Progenitor cell of endocrine pancreas (in vitro differentiated cells): ENCODE measurements at places on chromosomes 6 and 20. TPM values are rescaled to one million over a fixed set of nuclear protein-coding genes. Genes with fewer than 3 reads are reported as not detected.

GRCh38 chr6:82589509-82590206, 226.0 kb downstream of the TPBG start:
- DNase-seq: no peak

- DNase-seq: peak; percentile 17
Observed at GRCh38 chr6:133241086-133241900, at the start of gene EYA4. Gene EYA4 (plus strand): TSS chr6:133241357. CDS start chr6:133274781, 33,424 bp downstream.

DNA sequence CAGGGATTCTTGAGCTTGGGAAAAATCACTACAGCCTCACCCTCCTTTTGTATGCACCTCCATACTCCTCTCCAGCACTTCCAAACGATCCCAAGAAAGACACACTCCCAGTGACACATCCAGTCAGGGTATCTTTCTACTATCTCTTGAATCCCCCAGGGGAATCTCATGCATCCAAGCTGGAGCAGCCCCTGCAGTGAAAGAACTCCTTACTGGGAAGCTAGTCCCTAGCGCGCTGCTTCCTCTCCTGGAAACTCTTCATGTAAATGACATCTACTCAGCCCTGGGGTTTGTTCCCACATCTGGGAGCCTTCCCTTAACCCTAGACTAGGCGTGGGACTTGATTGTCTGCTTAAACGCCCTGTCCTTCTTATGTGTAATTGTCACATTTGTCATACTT, 329.1 kb upstream of the QKI start:
- no peak for DNase-seq

DNA sequence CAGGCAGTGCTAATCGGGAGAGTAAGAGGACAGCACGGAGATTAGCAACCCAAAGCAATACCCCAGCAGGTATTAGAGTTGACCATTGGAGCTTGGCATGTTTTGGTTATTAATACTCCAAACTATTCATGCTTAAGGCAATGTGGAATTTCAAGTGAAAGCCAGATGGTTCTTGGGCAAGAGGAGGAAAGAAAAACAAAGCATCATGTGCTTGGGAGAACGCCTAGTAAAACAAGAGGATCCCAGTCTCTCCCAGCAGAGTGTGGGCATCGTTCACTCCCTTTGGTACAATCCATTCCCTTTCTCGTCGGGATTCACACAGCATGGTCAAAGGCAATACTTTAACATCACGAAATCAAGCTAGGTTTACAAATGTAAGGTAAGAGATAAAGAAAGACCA, 349.8 kb downstream of the PRKN start:
- DNase-seq: no peak

DNA sequence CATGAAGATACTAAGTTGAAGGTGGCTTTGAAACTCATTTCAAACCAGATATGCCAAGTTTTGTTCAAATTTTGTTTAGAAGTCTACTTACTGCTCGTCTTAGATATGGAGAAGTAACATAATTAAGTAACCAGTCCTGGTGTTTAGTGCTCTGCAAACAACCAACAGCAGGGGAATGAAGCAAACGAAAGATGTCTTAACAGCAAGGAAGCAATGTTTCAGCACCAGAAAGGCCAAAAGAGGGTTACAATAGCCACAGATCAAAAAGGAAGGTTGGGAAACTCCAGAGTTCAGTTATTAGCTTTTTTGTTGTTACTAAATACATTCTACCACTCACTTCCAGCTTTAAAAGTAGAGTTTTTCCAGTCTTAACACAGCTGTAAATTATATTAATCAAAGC, 45.1 kb downstream of the LHFPL5 start:
- no peak for DNase-seq

- DNase-seq: no peak
Observed at GRCh38 chr6:158688860-158689259, 39.0 kb downstream of the SYTL3 start.

GRCh38 chr6:149935246-149935645, 6.6 kb upstream of the ULBP2 start:
- no peak for DNase-seq

DNA sequence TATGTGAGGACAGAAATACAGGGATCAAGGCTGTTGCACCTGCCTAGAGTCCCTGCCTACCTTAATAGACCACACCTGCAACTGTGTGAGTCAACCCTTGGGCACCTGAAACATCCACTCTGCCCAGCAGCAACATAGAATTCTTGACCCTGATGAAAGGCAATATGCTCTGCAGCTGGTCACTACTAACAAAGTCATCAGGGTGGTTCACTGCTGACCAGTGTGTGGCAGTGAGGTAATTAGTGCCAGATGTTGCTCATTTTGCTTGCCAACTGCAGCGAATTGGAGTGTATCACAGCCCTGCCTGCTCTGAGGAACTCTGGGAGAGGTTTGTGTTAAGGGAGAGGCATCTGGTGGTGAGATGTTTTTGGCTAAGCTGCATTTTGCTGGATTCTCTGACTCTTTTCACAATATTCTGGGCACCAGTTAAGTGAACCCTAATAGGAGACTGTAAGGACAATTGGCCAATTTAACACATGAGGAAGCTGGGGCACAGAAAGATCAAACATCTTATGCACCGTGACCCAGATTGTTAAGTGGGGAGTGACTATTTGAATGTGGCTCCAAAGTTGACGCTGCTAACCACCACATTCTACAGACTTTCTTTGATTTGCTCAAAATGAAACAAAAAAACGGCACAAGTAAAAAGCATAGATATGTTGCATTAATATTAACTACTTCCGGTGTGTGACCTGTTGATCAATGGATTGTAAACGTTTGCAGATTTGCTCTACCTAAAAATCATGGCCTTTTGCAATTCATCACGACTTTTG, 61.9 kb upstream of the OPRM1 start:
- DNase-seq: no peak

GRCh38 chr6:25025919-25026301, 90.2 kb upstream of the RIPOR2 start:
- DNase-seq: no peak

DNA sequence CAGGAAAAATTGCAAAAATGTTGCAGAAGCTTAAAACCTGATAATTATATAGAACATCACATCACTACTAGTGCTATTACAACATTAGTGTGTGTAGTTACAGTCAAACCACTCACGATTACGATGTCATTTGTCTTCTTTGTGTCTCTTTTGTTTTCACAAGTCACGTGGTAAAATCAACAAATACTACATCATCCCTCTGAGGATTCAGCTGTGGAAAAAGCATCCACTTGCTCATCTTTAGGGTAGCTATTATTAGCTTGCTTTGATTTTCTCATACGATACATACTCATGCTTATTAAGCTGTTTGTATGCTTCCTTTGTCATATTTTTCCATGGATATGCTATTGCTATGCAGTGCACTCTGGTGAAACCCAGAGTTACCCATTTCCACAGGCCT, 22.2 kb upstream of the ATXN1 start:
- DNase-seq: no peak

- no peak for DNase-seq
Observed at GRCh38 chr20:50428097-50428828, 81.9 kb upstream of the PTPN1 start.

DNA sequence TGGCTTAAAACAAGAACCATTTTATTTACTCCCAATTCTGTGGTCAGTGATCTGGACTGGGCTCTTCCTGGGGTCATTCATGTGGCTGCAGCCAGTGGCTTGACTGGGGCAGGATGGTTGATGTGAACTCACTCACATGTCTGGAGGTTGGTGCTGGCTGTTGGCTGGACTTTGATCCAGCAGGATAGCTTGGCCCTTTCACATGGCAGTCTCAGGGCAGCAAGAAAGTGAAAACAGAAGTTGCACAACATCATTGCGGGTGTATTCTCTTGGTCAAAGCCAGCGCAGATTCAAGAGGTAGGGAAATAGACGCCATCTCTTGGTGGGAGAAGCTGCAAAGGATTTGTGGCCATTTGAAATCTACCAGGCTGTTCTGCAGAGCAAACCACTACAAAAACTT, 77.2 kb downstream of the MDGA1 start:
- DNase-seq: no peak

- DNase-seq: no peak
Observed at GRCh38 chr20:24911461-24911860, 37.6 kb upstream of the CST7 start.

DNA sequence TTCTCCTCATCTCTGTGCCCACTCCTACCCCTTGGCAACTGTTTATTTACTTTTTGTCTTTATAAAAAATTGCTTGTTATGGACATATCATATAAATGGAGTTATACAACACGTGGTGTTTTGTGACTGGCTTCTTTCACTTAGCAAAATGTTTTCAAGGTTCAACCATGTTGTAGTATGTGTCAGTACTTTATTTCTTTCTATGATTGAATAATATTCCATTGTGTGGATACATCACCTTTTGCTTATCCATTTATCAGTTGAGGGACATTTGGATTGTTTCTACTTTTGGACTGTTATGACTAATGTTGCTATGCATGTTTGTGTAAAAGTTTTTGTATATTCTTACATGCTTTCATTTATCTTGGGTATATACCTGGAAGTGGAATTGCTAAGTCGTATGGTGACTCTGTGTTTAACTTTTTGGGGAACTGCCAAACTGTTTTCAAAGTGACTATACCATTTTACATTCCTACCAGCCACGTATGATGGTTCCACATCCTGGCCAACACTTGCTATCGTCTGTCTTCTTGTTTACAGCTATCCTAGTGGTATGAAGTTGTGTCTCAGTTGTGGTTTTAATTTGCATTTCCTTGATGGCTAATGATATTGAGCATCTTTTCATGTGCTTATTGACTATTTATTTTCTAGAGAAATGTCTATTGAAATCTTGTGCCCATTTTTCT, 84.4 kb downstream of the SLX4IP start:
- no peak for DNase-seq

DNA sequence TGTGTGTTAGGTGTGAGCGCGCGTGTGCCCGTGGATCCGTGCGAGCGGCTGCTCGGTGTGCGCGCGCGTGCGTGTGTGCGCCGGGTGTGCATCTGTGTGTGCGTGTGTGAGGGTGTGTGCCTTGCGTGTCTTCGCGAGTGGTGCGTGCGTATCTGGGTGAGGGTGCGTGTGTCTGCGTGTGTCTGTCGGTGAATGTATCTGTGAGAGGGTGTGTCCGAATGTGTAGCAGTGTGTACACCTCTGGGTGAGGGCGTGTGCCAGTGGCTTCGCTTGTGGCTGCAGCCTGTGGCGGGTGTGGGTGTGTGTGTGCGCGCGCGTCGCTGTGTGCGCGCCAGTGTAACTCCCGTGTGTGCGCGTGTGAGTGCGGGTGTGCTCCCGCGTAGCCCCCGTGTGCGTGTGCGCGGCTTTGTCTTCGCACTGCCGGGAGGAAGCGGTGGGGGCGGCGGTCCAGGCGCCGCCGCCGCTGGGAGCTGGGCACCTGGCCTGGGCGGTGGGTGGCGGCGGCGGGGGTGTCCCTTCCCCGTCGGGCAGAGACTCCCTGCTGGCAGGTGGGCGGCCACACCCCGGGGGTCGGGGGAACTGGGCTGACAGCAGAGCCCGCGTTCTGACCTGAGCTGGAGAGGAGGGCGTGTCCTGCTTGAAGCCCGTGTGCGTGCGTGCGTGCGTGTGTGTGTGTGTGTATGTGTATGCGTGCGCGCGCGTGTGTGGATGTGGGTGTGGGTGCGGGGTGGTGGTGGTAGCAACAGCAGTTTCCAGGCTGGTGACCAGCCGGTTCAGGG, 61.3 kb upstream of the EPB41L1 start:
- no peak for DNase-seq

- no peak for DNase-seq
Observed at GRCh38 chr6:170405311-170405975, 98.9 kb downstream of the FAM120B start.

- no peak for DNase-seq
Observed at GRCh38 chr20:17752459-17752858, 52.7 kb downstream of the BANF2 start.

GRCh38 chr20:62711703-62712101, 3.1 kb downstream of the NTSR1 start:
- no peak for DNase-seq

- DNase-seq: no peak
Observed at GRCh38 chr6:35719830-35720733, 16.8 kb upstream of the ARMC12 start.

DNA sequence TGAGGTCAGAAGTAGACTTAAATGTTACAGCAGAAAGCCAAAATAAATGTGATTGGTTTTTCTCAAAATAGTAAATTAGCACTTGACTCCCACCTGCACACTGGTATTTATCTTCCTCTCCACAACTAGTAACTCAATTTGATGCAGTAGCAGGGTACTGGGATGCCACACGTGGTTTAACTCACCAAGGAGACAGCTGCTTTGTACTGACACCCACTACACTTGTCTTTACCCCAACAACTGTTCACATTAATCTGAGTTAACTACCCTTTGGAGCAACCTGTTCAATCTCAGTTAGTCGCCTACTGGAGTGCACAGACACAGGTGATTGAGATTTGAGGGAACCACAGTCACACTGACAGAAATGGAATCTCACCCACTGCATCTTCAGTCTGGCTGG, 242.1 kb downstream of the PRKN start:
- DNase-seq: no peak

- DNase-seq: no peak
Observed at GRCh38 chr20:1896484-1897258, 1.5 kb downstream of the SIRPA start.

GRCh38 chr6:158142789-158143188, 25.3 kb downstream of the SERAC1 start:
- no peak for DNase-seq

DNA sequence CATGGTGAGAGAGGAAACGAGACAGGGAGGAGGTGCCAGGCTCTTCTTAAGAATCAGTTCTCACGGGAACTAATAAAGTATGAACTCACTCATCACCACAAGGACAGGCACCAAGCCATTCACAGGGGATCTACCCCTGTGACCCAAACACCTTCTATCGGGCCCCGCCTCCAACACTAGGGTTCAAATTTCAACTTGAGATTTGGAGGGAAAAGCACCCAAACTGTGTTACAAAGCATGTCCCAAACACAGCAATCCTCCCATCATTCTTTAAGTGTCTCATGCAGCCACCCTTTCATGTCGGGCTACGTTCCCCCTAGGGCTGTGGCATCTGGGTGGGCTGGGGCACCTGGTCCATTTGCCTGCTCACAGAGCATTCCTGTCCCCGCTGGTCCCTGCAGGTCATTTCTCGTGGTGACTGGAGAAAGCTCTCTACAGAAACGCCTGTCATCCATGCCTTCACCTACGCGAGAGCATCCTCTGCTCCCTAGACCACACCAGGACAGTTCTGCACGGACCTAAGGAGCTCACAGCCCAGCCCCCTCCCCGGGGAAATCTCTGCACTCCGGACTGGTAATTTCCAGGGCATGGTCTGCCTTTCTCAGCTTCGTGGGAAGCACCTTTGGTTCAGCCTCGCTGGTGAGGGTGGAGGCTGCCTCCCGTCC, 79.6 kb downstream of the TTLL2 start:
- DNase-seq: no peak

GSTA2 gene
- total RNA-seq: 4.6 and 10.7 TPM in 2 replicates

LGSN gene
- total RNA-seq: 0.18 TPM in 1 of 2 replicates, not detected in the other

VTA1 gene
- total RNA-seq: 49.6 and 52.5 TPM in 2 replicates

FRMD1 gene
- total RNA-seq: not detected in 2 replicates

HLA-DQB2 gene
- total RNA-seq: not detected in 2 replicates

PPP1R16B gene
- not detected in 2 replicates for total RNA-seq

GLP1R gene
- 3.9 and 4.0 TPM in 2 replicates for total RNA-seq

TNFRSF21 gene
- total RNA-seq: 46.3 and 49.7 TPM in 2 replicates
